ENCODE measurements at places on chromosomes 5 and 9.

DNA sequence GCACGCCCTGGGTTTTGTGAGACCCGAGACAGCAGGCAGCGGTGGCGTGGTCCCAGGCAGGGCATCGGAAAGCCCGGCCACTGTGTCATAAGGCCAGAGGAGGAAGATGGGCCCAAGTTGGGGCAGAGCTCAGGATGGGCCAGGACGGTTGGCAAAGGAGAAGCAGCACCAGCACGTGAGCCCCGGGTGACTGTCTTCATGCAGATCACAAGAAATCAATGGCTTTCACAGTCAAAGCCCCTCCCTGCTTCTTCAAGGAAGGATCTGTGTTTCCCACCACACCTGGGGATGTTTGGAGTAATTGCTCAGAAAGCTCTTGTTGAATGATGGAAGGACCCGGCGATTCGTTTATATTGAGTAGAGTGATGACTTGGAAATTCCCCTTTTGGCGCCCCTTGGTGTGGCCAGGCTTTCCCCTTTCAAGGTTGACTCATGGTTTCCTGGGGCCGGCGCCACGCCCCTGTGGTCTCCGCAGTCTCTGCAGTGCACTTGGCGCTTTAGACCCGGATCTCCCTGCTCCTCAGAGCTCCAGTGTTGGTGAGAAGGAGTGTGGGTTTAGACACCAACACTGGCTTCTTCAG is 52.1 kb downstream of the IL31RA start:
- peaks cover 31% of the 10 kb centered on the region for H3K27me3 ChIP-seq
- H3K36me3 ChIP-seq: no peaks in the 10 kb centered on the region
- DNase-seq: no peak
- peak overlapping the region; percentile 85 for H3K27ac ChIP-seq

DNA sequence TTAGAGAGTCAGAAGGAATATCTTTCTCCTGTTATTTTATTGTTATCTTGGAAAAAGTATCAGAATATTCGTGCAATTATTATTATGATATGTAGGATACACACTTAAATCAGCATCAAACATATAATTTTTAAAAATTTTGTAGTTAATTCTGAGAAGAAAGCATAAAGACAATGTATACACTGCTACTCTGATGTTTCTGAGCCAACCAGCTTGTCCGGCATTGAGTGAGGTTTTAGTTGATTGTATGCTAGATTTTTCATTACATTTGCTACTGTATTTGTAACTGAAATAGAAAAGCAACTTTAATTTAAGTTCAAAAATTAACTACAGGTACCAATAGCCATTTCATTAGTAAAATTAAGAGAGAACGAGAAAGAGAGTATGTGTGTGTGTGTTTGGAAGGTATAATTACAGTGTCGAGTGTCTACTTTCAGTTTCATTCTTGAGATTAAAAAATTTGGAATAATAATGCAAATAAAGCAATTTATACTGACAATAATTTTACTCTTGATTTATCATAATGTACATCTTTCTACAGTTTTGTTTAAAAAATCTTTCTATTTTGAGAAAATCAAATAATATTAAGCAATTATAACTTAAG is 160.4 kb upstream of the CDH12 start:
- H3K4me3 ChIP-seq: peak overlapping the region; percentile 90
- H3K36me3 ChIP-seq: no peaks in the 10 kb centered on the region
- DNase-seq: no peak

- peaks cover 33% of the 10 kb centered on the region for H3K27me3 ChIP-seq
- no peaks in the 10 kb centered on the region for H3K4me1 ChIP-seq
- H3K36me3 ChIP-seq: no peaks in the 10 kb centered on the region
- H3K27ac ChIP-seq: no peak overlapping the region
- no peak overlapping the region for H3K4me3 ChIP-seq
These were observed 22.6 kb upstream of the RAPGEF1 start for GRCh38 chr9:131762356-131762932.

- DNase-seq: no peak
- H3K4me1 ChIP-seq: no peaks in the 10 kb centered on the region
- peaks cover 7% of the 10 kb centered on the region for H3K36me3 ChIP-seq
- no peak overlapping the region for H3K4me3 ChIP-seq
These were observed 244.7 kb downstream of the SPOCK1 start for GRCh38 chr5:137254119-137255090.

DNA sequence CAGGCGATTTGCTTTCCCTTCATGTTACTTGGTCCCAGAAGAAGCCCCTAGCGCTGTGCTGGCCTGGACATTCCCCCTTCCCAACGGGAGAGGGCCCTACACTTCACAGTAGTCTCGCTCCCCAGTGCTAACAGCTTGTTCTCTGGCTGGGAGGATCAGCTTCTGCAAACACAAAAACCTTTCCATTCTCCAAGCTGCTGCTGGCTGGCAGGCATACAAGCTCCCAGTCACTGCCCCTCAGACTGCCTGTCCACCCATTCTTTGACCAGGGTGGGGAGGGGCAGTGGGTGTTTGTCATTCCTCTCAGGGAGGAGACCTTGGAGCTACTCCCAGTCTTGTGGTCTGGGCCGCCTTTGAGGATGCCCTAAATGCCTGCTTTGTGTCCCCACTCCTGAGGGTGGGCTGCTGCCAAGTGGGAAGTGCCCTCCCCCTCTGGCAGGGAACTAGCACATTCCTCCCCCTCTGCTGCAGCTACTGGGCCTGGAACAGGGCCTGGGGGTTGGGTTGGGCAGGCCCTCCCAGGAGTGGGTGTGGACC is 20.8 kb downstream of the ENHO start:
- H3K4me1 ChIP-seq: no peaks in the 10 kb centered on the region
- no peak overlapping the region for H3K4me3 ChIP-seq
- H3K27ac ChIP-seq: no peak overlapping the region
- no peaks in the 10 kb centered on the region for H3K36me3 ChIP-seq

DNA sequence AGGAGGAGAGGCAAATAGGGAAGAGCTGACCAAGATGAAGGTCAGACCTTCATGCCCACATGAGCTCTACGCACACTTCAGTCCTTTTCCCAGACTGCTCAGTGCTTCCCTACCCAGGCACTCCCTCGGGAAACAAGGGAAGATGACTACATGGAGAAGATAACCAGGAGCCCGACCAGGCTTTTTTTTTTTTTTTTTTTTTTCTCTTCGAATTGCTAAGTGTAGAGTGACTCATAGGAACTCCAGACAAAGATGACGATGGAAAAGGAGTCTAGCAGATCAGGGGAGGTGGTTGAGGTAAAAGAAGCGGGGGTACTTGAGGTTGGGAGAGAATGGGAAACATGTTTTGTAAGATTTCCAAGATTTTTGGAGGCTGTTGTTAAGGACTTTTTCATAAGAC is 526.1 kb downstream of the BNC2 start:
- H3K4me1 ChIP-seq: no peaks in the 10 kb centered on the region
- no peaks in the 10 kb centered on the region for H3K27me3 ChIP-seq
- H3K36me3 ChIP-seq: no peaks in the 10 kb centered on the region
- no peak for DNase-seq
- no peak overlapping the region for H3K27ac ChIP-seq
